T-helper 17 cell (primary cell): ENCODE measurements at places on chromosomes 3 and 15. TPM values are rescaled to one million over a fixed set of nuclear protein-coding genes. Genes with fewer than 3 reads are reported as not detected.

The POU1F1 gene
- not detected for total RNA-seq

The RCN2 gene
- 16.2 TPM for total RNA-seq

The SACM1L gene
- 62.5 TPM for total RNA-seq

The ZKSCAN7 gene
- 1.7 TPM for total RNA-seq

DNA sequence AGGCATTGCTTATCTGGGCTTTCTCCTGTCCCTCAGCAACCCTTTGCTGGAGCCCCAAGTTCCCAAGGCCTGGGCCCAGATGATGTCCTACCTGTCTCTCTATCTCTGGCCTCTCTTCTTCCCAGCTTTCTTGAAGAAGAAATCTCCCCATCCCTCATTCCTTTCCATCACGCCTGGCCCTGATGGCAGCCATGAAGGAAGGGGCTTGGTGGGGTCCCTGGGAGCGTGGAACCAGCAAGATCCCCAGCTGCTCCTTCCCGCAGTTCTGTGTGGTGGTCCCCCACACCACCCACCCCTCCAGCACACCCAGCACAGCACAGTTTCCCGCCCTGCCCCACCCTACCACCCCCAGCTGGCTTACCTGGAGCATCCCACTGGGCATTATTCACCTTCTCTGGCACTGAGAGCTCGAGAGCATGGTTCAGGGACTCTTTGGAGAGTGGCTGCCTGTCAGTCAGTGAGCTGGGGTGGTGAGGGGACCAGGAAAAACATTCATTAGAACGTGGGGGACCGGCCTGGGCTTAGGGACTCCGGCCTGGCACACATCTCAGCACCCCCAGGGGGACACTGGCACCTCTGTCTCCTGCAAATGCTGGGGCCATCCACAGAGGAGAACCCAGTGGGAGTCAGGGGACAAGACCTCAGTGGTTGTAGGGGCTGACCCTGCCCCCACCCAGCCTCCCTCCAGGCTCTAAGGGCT, 26.6 kb downstream of the ACSBG1 start:
- DNase-seq = no peak

- no peak for DNase-seq
Measured at GRCh38 chr3:134624537-134625287, 26.1 kb downstream of the KY start.

- no peak for DNase-seq
Measured at GRCh38 chr3:111210003-111210711, 138.5 kb downstream of the NECTIN3 start.

DNA sequence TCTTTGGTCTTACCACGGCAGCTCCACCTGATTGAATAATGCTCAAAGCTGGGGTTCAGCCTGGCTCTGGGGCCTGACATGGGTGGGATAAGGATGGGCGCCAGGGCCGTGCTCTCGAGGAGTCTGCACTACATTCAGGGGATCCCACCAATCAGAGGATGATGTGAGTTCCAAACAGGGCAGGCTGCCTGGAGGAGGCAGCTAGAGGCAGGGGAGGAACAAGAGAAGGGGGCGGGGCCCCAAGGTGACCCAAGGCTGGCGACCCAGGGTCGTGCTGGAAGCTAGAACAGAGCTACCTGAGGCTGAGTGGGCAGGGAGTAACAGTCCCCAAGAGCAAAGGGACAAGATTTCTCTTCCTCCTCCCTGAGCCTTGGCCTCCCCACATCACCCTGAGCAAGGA, 56.1 kb downstream of the PCSK6 start:
- DNase-seq = no peak

- DNase-seq = no peak
Measured at GRCh38 chr3:54053211-54053610, 69.1 kb upstream of the CACNA2D3 start.

DNA sequence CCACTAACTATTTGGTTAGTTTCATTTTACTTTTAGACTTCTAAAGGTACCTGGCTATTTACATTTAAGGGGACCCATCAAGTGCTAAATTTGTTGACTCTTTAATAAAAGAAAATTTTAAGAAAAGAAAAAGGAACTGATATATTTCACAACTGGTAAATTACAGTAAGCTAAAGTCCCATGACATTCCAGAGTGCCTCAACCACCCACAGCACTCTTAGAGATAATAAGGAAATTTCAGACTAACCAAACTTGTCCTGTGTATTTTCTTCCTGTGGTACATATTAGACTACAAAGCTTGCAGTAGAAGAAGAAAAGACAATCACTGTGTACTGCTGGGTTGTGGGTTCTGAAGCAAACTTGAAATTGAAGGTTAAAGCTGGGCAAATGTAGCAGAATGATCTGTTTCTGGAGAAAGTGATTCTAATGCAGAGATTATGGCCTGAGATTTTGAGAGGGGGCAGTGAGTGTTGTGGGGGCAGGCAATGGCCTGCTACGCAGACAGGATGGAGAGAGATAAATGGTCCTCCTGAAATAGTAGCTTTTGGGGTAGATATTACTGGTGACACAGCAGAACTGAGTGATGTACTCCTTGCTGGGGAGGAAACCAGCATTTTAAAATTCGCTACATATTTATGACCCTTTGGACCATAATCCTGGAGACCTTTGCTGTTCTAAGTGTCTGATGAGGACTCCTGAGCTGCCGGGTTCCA, 24.5 kb upstream of the MFSD1 start:
- no peak for DNase-seq

DNA sequence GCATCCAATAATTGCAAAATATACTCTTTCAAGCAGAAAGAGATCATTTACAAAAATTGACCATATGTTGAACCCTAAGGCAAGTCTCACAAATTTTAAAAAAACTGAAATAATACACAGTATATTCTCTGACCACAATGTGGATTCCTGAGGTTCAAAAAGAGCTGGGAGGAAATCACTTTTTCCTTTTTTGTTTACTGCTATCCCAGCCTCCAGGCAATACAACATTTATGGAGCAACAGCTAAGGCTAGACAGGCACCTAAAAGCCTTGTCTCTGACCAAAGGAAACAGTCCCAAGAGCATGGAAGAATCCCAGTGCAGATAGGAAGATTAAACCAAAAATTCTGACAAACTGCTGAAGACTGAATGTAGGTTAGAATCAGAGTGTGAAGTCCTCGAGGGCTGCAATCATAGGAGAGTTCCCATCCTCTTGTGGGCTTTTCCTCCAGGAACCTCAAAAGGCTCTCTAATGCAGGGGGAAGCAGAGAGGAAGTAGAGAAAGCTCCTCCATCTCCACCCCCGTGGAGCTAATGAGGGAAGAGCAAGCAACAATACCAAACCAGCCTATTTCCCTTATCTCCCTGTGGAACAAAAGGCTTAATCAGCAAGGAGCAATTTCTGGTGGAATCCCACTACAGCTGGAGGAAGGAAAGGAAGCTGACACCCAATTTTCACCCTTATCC, 57.0 kb downstream of the TMCC1 start:
- no peak for DNase-seq

GRCh38 chr3:123335007-123335670, 113.8 kb downstream of the ADCY5 start:
- no peak for DNase-seq

DNA sequence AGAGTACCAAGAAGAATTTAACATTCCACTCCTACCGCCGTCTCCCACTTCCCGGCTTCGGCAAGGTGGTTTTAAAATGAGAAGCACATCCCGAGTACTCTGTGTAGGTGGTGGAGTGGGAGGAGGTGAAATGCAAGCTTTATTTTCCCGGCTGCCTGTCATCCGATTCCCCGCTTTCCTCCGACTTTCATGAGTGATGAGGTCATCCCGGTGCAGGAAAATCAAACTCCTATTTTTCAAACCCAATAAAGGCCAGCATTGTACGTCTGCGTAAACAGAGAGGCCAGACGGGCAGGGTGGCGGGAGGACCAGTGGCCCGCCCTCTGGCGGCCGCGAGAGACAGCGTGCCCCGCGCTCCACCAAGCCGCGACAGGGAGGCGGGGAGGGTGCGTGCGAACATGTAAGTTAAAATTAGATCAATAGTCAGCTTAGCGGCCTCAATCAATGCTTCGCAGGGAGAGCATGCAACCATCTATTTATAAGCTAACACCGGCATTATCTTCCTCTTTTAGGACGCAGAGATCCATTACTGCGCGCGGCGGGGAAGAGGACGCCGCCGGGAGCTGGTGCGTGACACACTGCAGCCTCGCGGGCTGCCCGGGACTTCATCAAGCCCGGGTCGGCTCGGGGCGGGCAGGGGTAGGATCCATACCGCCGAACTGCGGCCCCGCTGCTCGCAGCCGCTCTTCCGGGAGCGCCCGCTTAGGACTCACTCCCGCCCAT, 163.3 kb downstream of the CD47 start:
- DNase-seq = peak; percentile 55

DNA sequence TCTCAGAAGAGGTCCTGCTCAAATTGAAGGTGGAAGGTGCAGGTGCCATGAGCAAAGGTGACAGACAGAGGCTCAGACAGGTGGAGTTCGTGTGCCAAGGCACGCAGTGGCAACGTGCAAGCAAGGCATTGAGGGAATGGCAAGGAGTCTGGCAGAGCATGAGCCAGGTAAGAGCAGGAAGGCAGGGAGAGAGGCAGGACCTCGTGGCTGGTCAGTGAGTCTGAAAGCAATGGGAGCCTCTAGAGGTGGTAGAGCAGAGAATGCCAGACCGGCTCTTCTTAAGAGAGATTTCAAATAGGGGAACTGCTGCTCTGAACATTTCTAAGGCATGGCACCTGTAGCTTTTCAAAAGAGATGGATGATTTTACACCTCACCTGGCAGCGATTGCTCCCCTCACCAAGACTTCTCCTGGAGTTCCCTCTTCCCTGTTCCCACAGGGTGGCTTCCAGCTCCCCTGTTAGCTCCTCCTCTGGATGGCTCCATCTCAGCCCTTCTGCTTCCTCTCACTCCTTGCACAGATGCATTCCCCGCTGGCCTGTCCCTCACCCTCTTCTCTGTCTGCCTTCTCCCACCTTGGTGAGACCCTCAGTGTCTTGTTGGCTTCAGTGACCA, 2.7 kb downstream of the MYO5C start:
- no peak for DNase-seq
